Gastrocnemius medialis (tissue), 4 donors: ENCODE measurements at places on chromosomes 13 and 19. TPM values are rescaled to one million over a fixed set of nuclear protein-coding genes. Genes with fewer than 3 reads are reported as not detected.

DNA sequence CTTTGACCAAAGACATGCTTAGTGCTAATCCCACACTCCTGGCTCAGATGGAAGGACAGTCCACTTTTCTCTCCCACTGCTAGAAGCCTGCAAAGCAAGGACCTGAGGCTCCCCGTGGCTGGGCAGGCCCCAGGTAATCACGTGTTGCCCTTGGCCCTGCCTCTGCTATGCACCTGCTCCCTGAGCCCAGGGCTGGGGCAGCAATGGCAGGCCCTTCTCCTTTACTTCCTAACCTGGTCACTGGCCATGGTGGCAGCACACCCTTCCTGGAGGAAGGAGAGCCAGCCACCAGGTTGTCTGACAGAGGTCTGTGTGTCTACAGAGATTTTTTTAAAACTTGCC, 27.9 kb upstream of the ZNF492 start:
- no peak for DNase-seq

DNA sequence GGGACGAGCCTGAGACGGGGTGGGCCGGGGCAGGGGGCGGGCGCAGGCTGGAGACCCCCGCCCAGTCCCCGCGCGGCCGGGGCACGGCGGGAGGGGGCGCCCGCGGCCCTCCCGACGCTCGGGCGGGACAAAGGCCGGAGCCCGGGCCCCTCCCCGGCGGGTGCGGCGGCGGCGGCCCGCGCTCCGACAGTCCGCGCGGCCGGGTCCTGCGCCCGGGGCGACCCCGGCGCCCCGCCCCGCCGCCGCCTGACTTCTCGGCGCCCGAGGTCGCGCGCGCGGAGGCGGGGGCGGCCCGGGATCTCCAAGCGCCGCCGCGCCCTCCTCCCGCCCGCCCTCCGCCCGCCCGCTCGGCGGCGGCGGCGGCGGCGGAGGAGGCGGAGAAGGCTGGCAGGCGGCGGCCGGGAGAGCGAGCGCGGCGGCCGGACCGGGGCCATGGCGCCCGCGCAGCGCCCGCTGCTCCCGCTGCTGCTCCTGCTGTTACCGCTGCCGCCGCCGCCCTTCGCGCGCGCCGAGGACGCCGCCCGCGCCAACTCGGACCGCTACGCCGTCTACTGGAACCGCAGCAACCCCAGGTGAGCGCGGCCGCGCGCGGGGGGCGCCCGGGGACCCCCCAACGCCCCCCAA, at the start of gene EFNA2:
Gene EFNA2, plus strand, starts transcription at position 137 of the 624 bp plus-strand sequence. Its CDS starts 296 bp downstream, at position 433.
- DNase-seq, result no peak

DNA sequence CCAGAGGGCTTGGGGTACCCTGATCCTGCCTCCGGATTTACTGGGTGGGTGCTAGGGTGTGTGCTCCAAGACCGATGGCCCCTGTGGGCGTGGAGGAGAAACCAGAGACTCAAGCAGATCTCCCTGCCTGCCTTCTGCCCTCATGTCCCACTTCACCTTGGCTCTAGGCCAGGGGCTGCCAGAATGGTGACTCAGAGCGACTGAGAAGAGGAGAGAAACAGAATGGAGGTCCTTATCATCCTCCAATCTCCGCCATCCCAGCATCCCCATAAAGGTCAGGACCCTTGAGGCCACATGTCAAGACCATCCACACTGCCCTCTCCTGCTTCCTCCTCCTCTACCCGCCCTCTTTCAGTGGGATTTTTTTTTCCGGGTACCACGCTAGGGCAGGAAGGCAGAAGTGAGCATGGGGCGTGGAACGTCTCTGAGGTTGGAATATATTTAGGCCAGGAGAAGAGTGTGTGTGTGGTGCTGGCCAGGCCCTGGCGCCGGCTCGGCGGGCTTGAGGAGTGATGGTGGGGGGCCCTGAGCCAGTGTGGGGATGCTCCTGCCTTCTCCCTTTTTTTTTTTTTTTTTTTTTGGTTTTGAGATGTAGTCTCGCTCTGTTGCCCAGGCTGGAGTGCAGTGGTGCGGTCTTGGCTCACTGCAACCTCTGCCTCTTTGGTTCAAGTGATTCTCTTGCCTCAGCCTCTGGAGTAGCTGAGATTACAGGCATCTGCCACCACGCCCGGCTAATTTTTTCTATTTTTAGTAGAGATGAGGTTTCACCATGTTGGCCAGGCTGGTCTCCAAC, 22.3 kb downstream of the IER2 start:
- DNase-seq, result peak; percentile 66

- DNase-seq, result no peak
Measured at GRCh38 chr13:52162279-52163101, 3.1 kb upstream of the NEK3 start.

- no peak for DNase-seq
Measured at GRCh38 chr19:1181606-1182005, 7.5 kb upstream of the SBNO2 start.

DNA sequence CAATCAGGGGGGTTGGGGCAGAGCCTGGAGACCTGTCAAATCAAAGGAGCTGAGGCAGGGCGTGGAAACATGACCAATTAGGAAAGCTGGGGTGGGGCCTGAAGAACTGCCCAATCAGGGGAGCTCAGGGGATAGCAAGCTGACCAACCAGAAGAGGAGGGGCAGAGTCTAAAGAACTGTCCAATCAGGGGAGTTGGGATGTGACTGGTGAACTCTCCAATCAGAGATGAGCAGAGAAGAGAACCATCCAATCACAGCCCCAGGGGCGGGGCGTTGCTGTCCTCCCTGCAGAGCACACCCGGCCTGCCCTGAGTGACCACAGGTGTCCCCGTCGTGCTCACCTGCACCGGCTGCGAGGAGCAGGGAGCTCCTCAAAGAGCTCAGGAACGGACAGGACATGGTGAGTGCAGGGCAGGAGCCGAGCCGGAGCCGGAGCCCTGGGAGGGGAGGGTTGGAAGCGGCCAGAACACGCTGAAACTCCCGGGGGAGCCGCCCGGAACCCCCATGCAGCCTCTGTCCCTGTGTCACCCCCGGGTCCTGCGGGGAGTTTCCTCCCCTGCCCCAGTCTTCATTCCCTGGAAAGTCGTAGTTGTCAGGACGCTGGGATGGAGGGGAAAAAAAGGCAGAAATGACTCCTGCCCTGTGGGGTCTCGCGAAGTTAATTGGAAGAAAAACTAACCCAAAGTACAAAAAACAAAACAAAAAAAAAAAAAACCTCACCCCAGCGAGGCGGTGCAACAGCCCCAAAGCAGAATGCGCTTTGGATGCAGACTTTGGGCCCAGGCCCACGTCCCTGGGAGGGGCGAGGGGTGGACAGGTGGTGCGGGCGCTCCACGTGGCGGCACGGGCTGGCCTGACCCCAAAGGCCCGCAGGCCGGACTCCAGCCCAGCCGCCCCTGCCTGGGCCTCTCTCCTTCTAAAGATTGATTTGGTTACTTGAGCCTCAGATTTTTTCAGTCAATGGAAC, at the start of gene ZNF556:
Gene ZNF556, plus strand, starts transcription at position 311 of the 967 bp plus-strand sequence. Its CDS starts 87 bp downstream, at position 398.
- DNase-seq, result peak; percentile 84

DNA sequence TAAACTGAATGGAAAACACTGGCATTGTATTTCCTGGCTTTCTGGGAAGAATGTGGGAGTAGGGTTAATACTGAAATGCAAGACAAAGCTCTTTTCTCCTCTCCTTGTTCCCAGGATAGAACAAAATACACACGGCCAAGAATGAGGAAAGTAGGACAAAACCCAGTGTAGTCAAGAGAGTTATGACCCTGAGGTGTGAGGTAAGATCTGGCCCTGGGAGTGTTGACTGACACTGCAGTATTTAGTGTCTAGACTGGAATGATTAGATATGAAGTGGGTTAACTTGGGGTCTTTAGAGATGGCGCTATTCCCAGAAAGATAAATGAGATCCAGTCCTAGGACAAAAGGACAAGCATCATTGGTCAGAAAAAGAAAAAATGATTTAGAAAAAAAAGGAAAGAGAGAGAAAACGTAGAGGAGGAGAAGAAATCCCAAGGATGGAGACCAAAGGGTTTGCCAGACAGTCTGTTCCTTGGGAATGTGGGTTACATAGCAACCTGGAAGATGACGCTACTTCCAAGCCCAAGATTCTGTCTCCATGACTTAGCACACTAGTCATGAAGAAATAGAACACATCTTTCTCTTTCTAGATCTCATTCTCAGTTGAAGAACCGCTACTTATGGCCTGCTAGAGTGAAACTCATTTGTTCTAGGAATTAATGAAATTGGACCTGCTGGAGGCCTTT, 543.6 kb upstream of the GPC6 start:
- no peak for DNase-seq

ATP4A gene
- not detected for total RNA-seq
